ENCODE measurements at places on chromosomes 16 and 17.

GRCh38 chr16:59116744-59117143, 382.6 kb upstream of the GOT2 start:
- DNase-seq, result no peak

DNA sequence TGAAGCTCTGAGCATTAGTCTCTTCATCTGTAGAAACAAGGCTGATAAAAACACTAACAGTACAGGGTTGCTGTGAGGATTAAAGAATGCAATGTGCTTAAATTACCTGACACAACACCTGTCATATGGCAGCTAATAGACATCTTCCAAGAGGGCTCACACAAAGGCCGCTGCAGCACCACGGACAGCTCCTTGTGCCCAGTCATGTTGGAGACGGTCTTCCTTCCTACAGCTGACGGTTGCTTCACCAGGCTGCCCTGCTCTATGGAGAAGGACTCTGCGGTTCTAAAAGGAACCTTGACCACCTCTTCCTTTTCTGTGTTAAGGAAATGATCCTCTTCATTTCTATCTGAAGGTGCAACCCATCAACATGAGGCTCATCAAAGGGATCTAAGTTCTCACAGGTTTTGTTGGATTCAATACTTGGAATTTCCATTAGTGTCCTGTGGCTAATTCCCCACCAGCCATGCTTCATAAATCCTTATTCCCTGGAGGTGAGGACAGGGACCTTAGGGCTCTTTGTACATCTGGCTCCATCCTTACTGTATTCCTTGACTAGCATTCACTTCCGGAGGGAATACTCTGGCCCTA, 138.9 kb upstream of the CES5A start:
- no peak for DNase-seq

- no peak for DNase-seq
Measured at GRCh38 chr17:61555127-61555566, 35.9 kb downstream of the NACA2 start.

- DNase-seq, result no peak
Measured at GRCh38 chr17:1725642-1726511, 1.4 kb downstream of the WDR81 start.

GRCh38 chr17:77734371-77735080, 224.0 kb upstream of the TNRC6C start:
- no peak for DNase-seq

DNA sequence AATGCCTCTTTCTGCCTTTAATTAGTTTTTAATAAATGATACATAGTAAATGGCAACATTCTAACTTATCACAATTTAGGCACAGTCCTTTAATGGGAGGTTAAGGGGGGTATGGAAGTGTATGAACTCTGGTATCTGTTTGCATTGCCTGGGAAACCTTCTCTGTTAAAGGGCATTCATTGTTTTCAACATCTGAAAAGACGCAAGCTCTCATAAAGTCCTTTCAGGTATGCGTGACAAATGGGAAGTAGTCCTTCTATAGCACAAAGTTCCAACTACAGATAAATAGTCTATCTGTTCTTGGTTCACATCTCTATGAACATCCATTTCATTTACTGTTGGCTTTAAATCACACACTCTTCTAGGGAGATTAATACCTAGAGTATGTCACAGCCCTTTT, 298.0 kb upstream of the PMFBP1 start:
- no peak for DNase-seq

DNA sequence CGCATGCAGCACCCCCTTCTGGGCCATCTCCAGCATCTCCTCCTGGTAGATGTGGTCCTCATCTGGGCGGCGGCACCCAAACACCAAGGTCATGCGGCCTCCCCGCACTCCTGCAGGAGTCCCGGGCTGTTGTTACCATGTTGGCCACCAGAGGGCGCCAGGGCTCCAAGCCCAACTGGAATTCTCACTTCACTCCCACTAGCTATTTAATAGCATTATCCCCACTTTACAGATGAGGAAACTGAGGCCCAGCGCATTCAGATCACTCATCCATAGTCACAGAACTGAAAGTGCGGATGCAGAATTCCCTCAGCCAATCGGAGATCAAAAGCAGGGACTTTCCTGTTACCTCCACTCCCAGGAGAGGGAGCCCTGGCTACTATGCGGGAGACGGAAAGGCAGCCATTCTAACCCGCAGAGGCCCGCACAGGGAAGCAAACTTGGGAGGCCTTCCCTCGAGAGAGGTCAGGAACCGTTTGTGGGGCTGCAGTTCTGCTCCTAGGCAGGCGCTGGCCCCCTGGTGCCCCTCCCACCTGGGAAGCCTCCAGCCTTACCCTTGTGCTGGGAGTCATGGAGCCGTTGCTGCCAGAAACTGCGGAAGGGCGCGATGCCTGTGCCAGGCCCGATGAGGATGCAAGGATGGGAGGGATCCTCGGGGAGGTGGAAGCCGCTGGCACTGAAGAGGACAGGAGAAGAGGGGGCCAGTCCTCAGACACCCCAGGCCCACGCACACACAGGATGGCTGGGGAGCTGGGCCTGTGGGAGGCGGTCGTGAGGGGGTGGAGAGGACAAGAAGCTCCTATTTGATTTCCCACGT, 40.1 kb downstream of the NOS2 start:
- no peak for DNase-seq

GRCh38 chr17:58249270-58250133, 11.1 kb downstream of the LPO start:
- no peak for DNase-seq

- DNase-seq, result no peak
Measured at GRCh38 chr17:40450175-40450574, 6.9 kb downstream of the IGFBP4 start.

DNA sequence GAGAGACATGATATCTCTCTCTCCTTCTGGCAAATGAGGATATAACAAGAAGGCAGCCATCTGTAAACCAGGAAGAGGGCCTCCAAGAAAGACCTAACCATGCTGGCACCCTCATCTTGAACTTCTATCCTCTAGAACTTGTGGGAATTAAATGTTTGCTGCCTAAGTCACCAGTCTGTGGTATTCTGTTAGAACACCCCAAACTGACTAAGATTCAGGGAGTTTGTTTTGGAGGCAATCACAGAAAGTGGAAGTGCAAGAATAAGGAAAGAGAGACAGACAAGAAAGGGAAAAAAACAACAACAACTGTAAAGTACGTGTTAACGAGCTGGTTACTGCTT, 114.5 kb upstream of the GOT2 start:
- no peak for DNase-seq

DNA sequence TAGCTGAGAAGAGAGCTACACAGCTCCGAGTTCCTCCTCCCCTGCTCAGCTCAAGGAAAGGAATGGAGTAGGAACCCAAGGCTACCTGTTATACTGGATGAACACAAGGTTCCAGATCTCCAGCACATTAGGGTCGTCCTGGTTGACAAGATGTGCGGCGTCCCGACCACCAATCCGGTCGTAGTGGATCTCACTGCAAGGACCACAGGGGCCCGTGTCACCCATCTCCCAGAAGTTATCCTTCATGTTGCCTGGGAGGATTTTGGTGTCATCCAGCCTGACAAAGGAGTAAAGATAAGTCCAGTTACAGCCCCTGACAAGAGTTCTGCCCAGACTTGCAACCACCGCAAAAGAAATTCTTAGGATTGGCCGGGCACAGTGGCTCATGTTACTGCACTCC, 17.6 kb downstream of the AARS1 start:
- DNase-seq, result no peak

DNA sequence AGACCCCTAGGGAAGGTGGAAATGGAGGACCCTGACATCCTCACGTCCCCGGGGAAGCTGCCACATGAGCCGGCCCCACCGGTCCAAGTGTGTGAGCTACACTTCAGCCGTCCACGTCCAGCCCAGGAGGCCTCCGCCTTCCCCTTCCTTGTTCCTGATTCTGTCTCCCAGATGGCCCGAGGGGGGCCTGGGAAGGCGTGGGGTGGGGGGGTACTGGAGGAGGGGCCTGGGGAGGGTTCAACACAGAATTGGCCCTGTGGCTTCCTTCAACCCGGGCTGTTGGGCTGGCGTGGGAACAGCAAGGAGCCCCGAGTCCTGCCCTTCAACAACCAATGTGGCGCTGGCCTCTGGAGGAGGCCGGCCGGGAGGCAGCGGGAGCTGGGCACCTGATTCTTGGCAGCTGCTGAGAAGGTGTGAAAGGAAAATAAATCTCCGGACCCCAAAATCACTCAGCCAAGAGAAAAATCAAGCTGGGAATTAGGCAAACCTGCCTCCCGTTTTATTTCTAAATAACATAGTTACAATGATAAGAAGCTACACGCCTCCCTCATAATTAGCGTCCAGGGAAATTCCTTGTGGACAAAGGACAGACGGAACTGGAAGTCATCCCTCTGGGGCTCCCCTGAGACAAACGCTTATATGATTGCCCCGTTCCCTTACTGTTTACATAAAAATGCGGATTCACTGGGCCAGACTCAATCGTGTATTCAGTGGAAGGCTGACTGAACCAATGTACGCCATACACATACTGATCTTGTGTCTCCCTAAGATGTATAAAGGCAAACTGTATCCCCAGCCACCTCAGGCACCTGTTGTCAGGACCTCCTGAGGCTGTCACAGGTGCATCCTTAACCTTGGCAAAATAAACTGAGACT, 1.8 kb upstream of the APRT start:
- no peak for DNase-seq

- no peak for DNase-seq
Measured at GRCh38 chr16:86520317-86521210, 10.2 kb downstream of the FOXF1 start.

DNA sequence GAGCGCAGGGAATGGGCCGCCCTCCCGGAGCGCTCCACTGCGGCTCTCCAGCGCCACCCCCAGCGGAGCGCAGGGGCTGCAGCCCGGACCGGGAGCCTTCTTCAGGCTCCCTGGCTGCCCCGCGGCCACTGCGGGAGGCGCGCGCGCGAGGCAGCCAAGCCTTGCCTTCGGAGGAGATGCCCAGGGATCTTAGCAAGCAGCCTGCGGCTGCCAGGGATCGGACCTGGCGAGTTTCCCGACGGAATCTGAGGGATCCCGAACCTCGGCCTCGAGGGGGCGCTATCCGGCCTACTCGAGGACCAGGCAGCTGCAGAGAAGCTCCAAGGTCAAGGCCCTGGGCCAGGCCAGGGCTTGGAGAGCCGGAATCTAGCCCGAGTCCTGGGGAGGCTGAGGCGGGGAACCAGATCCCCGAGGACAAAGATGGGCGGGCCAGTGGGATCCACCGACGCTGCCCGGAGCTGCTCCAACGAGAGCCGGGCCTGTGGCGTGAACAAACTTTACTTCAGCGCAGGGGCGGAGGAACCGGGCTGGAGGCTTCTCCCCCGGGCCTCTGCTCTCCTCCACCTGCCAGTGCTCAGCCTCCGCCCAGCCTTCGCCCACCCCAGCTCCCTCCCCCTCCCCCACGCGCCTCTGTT, at the start of gene IRX6:
Gene IRX6, plus strand, starts transcription at position 567 of the 635 bp plus-strand sequence. CDS start 889 bp downstream, outside the sequence.
- no peak for DNase-seq

GRCh38 chr17:76536511-76537287, 810 bp downstream of the CYGB start:
- no peak for DNase-seq

DNA sequence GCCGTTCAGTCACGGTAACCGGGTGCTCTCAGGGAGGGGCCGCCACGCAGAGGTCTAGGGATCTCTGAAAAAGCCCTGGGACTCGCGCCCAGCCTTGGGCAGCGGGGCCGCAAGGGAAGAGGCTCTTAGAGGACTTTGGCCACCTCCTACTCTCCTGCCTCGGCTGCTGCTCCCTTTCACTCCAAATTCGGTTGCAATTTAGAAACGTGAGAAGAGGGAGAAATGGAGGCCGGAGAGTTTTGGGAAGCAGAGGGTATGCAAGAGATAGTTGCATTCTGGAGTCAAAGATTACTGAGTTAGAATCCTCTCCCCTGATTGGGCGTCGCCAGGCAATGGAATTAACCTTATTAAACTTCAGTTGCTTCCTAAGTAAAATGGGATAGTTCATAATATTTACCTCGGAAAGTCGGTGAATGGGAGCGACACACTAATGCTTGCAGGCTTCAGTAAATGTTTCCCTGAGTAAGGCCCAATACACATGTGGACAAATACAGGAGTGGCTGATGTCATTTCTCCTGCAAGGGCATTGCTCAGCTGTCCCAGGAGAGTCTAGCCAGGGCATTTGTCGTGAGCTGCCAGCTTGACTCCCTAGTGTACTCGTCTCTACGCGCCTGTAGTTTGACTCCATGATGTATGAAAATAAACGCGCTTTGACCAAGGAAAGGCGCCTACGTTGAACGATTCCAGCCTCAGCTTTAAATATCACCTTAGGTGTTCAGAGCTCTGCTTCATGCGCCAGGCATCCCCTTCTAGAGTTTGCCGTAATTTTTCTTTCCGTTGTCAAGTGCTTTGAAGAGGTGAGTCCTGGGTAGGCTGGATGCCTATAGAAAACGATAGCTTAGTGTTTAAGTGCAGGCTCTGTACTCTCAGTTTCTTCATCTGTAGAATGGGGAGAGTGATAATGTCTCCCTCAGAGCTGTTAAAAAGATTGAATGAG, 667 bp downstream of the OGFOD1 start:
- DNase-seq, result no peak

DNA sequence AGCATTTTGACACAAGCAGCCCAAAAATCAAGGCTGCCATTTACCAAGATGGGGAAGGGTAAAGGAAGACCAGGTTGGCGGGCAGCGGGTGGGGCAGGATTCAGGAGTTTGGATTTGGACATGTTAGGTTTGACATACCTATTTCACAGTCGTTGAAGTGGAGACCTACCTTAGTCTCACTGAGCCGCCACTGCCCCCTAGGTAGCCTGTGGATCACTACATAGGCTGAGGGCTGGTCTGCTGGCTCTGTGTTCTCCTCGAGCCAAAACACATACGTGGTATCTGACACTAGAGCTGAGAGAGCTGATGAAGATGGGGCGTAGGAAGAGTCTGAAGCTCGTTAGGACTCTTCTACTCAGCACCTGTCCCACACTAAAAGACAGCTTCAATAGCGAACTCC, 115.1 kb downstream of the HIC1 start:
- no peak for DNase-seq

- DNase-seq, result no peak
Measured at GRCh38 chr16:27859020-27859419, 204.5 kb downstream of the GSG1L start.

- no peak for DNase-seq
Measured at GRCh38 chr16:67883872-67884261, 818 bp upstream of the NRN1L start.

- DNase-seq, result no peak
Measured at GRCh38 chr17:30505868-30506417, 28.7 kb downstream of the GOSR1 start.

- DNase-seq, result no peak
Measured at GRCh38 chr16:52364500-52364899, 182.4 kb downstream of the TOX3 start.
